Gastroesophageal sphincter (tissue), 4 donors: ENCODE measurements at places on chromosomes 16 and 17. TPM values are rescaled to one million over a fixed set of nuclear protein-coding genes. Genes with fewer than 3 reads are reported as not detected.
A peak's percentile ranks its signal among the peaks of the same experiment; 100 is the strongest.

DNA sequence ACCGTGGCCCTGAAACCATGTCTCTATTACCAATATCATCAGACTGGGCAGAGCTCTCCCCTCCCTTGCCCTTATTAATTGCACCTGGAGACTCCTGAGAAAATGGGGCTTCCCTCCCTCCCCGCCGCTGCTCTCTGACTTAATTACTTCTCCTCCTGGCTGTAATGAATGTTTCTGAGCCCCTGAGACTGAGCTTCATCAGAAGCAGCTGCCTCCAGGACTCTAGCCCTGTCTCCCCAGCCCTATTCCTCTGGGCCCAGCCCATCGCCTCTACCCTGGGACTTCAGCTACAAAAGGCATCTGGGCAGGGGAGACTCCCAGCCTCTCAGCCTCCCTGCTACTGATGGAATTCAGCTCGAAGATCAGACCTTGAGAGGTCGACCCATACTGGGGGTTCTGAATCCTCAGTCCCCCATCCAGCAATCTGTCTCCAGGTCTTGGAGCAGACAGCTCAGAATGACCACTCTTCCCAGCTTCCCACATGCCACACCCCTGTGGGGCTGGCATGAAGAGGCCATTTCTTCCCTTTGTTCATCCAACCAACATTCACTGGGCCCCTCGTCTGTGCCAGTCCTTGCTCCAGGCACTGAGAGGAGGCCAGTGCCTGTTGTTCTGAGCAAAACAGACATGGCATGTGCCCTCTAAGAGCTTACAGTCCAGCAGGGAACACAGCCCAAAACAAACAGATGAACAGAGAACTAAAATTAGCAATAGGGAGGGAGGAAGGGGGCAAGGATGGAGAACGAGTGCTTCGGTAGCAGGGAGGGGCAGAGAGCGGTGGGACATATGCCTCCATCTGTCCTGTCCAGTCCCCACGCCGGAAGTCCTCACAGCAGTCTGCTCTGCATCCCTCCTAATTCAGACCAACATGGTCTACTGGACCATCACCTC is 17.0 kb upstream of the NAGS start:
- H3K27me3 ChIP-seq = peaks cover 68% of the 10 kb centered on the region
- no peak overlapping the region for H3K27ac ChIP-seq
- no peak overlapping the region for H3K4me3 ChIP-seq
- H3K36me3 ChIP-seq = no peaks in the 10 kb centered on the region
- H3K4me1 ChIP-seq = peaks cover 15% of the 10 kb centered on the region

- no peak overlapping the region for H3K27ac ChIP-seq
- ATAC-seq = no peak
- H3K27me3 ChIP-seq = no peaks in the 10 kb centered on the region
- no peaks in the 10 kb centered on the region for H3K4me1 ChIP-seq
- no peak overlapping the region for H3K4me3 ChIP-seq
Observed at GRCh38 chr17:4086041-4086483, 56.8 kb downstream of the ZZEF1 start.

- H3K4me1 ChIP-seq = peaks cover 76% of the 10 kb centered on the region
- no peaks in the 10 kb centered on the region for H3K27me3 ChIP-seq
- H3K27ac ChIP-seq = peak overlapping the region; percentile 51
- ATAC-seq = peak; percentile 94
- no peak overlapping the region for H3K4me3 ChIP-seq
Observed at GRCh38 chr17:31696184-31696602, 162.9 kb downstream of the COPRS start.

GRCh38 chr16:30186444-30186781 is 3.0 kb downstream of the CORO1A start:
- no peaks in the 10 kb centered on the region for H3K36me3 ChIP-seq
- no peak for ATAC-seq
- no peaks in the 10 kb centered on the region for H3K27me3 ChIP-seq
- peak overlapping the region; percentile 22 for H3K27ac ChIP-seq

DNA sequence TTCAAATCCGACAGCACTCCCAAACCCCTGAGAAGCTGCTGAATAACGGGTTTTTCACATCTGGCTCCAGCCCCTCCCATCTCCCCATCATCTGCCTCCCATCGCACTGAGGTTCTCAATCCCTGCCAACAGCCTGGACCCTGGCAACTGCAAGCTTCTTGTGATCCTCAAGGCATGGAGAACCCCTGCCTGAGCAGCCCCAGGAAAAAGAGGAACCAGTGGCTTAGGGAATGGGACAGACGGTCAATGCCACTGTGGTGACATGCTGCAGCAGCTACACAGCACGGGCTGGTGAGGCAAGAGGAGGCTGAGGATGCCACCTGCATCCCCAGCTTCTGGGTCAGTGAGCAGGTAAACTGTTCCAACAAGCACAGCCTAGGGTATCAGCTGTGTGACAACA is 3.3 kb upstream of the MBTPS1 start:
- ATAC-seq = no peak
- no peaks in the 10 kb centered on the region for H3K27me3 ChIP-seq
- no peak overlapping the region for H3K4me3 ChIP-seq
- peaks cover 24% of the 10 kb centered on the region for H3K36me3 ChIP-seq
- H3K27ac ChIP-seq = no peak overlapping the region
- peaks cover 23% of the 10 kb centered on the region for H3K4me1 ChIP-seq

- no peak overlapping the region for H3K4me3 ChIP-seq
- peak; percentile 68 for ATAC-seq
- no peaks in the 10 kb centered on the region for H3K36me3 ChIP-seq
- H3K27me3 ChIP-seq = peaks cover 1% of the 10 kb centered on the region
- H3K4me1 ChIP-seq = peaks cover 22% of the 10 kb centered on the region
Observed at GRCh38 chr17:48871551-48872351, 20.8 kb upstream of the ATP5MC1 start.

DNA sequence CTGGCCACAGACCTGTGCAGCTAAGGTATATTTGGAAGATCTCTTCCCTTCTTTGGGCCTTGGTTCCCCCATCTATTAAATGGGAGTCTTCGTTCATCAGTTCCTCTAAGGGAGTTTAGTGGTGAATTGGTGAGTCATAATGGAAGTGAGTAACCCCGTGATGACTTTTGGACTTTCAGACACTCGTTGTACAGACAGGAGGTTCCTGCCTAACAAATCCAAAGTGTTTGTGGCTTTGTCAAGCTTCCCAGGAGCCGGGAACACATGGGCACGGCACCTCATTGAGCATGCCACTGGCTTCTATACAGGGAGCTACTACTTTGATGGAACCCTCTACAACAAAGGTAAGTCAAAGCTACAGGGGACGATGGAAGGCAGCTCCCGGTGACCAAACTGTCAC is 40.4 kb downstream of the WSCD1 start:
- no peaks in the 10 kb centered on the region for H3K4me1 ChIP-seq
- no peaks in the 10 kb centered on the region for H3K36me3 ChIP-seq
- no peak overlapping the region for H3K27ac ChIP-seq

GRCh38 chr17:12230481-12231354 is 210.0 kb downstream of the MAP2K4 start:
- H3K36me3 ChIP-seq = no peaks in the 10 kb centered on the region
- peak overlapping the region; percentile 68 for H3K27ac ChIP-seq
- H3K4me3 ChIP-seq = no peak overlapping the region
- ATAC-seq = peak; percentile 69
- H3K27me3 ChIP-seq = no peaks in the 10 kb centered on the region

GRCh38 chr16:13517841-13518240 is 402.1 kb upstream of the ERCC4 start:
- no peak overlapping the region for H3K27ac ChIP-seq
- H3K36me3 ChIP-seq = no peaks in the 10 kb centered on the region
- no peak for ATAC-seq
- H3K27me3 ChIP-seq = no peaks in the 10 kb centered on the region
- H3K4me3 ChIP-seq = no peak overlapping the region

DNA sequence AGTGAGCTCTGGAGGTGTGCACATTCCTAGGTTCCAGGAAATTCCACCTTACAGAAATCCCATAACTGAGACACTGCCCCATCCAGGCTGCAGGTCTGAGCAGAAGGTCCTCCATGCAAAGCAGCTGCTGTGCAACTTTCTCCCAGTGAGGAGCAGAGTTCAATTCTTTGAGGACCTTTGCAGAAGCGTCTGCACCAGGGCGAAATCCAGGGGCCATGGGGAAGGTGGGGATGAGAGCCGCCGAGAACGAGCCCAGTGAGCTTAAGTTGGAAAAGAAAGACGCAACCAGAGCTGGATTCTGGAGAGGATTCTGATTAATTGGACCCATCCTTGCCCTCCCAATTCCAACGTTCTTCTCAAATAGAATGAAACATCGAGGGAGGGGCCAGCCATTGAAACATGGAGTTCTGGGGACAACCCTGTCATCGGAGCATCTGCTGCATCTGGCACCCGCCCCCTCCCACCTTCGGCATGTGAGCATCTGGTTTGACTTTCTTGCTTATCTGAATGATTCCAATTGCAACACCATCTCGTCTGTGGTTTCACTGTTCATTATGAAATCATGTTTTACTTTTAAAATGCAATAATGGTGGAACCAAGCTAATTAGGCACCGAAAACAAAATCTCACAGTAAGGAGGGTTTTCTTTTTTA is 190.6 kb upstream of the FOXF1 start:
- H3K4me3 ChIP-seq = no peak overlapping the region
- no peaks in the 10 kb centered on the region for H3K4me1 ChIP-seq
- no peaks in the 10 kb centered on the region for H3K36me3 ChIP-seq
- no peak overlapping the region for H3K27ac ChIP-seq

- no peak overlapping the region for H3K4me3 ChIP-seq
- ATAC-seq = no peak
- peaks cover 79% of the 10 kb centered on the region for H3K27me3 ChIP-seq
- H3K36me3 ChIP-seq = no peaks in the 10 kb centered on the region
- no peak overlapping the region for H3K27ac ChIP-seq
Observed at GRCh38 chr17:79162012-79162963, 87.7 kb downstream of the ENGASE start.

DNA sequence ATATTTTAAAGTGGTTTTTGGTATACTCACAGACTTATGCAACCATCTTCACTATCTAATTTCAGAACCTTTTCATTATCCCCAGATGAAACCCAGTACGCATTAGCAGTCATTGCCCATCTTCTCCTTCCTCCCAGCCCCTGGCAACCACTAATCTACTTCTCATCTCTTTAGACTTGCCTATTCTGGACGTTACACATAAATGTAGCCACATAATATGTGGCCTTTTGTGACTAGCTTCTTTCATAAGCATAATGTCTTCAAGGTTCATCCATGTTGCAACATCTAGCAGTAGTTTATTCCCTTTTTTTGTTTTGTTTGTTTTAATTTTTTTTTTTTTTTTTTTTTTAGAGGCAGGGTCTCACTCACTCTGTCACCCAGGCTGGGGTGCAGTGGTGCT is 28.5 kb upstream of the C17orf107 start:
- no peaks in the 10 kb centered on the region for H3K27me3 ChIP-seq
- H3K4me3 ChIP-seq = no peak overlapping the region
- H3K27ac ChIP-seq = no peak overlapping the region
- no peaks in the 10 kb centered on the region for H3K4me1 ChIP-seq
- H3K36me3 ChIP-seq = no peaks in the 10 kb centered on the region
- ATAC-seq = no peak

DNA sequence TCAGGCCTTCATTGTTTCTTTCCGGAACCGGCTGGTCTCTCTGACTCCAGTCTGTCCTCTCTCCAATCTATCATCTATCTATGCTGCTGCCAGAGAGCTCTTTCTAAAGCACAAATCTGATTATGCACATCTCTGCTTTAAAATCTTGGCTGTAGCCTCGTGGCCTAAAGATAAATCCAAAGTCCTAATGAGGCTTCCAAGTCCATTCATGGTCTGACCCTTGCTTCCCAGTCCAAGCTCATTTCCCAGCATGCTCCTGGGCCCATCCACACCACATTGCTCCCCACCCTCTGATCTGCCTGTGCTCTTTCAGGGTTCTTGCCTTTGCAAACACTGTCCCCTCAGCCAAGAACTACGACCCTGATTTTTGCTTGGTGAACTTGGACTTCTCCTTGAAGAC is 21.5 kb upstream of the PHB1 start:
- no peak for ATAC-seq
- H3K4me1 ChIP-seq = no peaks in the 10 kb centered on the region
- peaks cover 36% of the 10 kb centered on the region for H3K27me3 ChIP-seq
- no peak overlapping the region for H3K27ac ChIP-seq

KRT20 gene
- total RNA-seq = not detected

COX4I1 gene
- total RNA-seq = 465 TPM

CHST4 gene
- not detected for total RNA-seq

FAM171A2 gene
- not detected for total RNA-seq

IGFALS gene
- 1.1 TPM for total RNA-seq

MYH13 gene
- total RNA-seq = not detected
